ENCODE measurements at places on chromosomes 2 and 18.

GRCh38 chr2:105154119-105154818 lies 87.3 kb upstream of the GPR45 start:
- no peak for DNase-seq

DNA sequence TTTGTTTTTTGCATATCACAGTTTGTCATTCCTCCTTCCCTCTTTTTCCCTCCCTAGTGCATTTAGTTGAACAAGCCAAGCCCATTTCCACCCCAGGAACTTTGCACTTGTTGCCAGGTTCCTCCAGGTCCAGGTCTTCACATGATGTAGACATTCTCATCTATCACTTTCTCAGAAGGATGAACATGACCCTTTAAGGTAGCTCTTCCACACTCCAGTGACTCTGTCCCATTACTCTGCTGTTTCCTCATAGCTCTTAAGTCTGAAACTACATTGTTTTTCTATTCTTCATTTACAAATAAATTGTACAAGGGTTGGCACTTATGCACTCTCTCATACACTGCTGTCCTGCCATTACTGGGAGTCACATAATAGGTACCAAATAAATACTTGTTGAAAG lies 6.1 kb downstream of the KYNU start:
- DNase-seq = no peak

DNA sequence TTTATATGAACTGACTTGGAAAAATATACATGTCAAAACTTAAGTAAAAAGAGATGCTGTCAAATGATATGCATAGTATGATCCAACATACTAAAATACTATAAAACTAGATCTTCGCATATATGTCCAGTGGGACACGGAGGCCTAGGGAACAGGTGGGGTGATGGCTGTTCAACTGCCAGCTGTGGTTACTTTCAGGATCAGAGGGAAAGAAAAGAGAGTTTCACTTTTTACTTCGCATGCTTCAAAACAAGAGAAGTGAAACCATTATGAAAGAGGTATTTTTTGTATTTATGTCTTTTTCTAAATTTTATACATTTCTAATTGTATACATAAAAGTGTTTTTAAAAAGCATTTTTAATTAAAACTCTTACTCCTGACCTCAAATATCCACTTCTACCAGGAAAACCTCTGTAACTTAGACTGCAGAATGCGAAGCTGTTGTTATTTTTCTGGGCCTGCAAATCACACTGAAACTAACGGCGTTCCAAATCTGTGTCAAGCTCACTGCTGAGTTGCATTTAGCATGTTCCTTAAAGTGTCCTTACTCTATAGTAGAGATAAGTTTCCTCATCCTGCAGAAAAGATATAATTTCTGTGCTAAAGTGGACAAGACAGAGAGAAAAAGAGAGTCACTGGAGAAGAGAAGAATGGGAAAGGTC lies 97.8 kb upstream of the SLC35G4 start:
- DNase-seq = peak; percentile 9

DNA sequence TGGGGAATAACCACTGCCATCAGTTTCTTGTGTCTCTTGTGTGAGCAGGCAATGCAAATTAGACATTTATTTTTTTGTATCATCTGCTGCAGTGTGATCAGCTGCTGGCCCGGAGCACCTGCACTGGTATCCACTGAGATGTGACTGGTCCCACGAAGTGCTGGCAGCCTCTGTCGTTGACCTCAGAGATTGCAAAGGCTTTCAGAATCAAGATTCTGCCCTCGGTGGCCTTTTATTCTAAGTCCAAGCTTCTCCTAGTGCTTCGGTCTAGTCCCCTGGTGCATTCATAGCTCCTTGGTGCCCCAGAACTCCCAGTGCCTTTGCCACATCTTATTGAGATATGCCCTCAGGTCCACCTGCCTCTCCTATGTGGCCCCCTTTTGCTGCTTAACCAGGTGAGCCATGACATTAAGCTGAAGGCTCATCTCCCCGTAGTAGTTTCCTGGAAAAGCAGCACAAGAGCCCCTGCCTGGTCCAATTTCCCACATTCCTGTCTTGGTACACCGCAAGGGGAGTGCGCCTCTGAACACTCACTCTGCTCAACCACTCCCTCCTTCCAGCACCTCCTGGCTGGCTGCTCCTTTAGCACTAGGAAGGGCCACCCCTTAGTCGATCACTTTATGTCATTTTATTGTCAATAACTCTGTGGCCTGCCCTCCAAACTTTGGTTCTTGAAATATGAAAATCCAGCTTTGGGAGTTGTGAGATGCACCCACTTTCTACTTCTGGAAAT lies 27.1 kb upstream of the MARCO start:
- DNase-seq = no peak

- no peak for DNase-seq
Observed at GRCh38 chr2:43178602-43179542, 47.5 kb downstream of the ZFP36L2 start.

DNA sequence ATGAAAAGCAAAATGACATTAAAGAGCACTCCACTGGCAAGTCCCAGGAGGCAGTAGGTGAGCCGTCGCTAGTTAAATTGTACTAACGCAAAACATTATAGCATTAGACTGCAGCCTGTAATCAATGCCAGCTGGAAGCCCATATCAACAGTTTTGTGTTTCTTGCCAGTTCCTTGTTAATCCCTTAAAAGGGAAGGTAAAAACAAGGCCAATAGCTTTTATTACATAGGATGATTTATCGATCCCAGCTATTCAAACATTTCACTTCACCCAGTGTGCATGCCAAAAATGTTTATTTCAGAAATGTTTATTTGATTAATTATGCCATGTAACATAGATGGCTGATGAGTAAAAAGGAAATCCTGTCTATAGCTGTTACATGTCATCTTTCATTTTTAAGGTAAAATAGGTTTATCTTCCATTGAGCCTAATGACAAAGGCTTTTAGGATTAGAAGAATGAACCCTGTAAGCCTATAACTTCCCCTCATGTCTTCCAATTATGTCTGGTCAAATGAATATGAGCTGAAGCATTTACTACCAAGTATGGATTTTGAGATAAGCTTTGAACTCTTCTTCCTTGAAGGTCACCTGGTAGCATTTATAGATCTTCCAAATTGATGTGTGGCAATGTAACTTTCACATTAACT lies 591.2 kb downstream of the RNF144A start:
- no peak for DNase-seq

Measured in GM18507 (cell line).